Posterior vena cava (tissue), 2 donors: ENCODE measurements at places on chromosomes 2 and 18. TPM values are rescaled to one million over a fixed set of nuclear protein-coding genes. Genes with fewer than 3 reads are reported as not detected.

The VSNL1 gene
- total RNA-seq: not detected

The TDRD15 gene
- not detected for total RNA-seq

The NOL4 gene
- 0.79 TPM for total RNA-seq

The MAP3K19 gene
- total RNA-seq: not detected

The CLEC4F gene
- 0.32 TPM for total RNA-seq

The C2orf92 gene
- total RNA-seq: 7.1 TPM

The IL1RN gene
- total RNA-seq: 3.0 TPM

The ADCYAP1 gene
- total RNA-seq: 0.60 TPM

The SALL3 gene
- total RNA-seq: not detected

The EMILIN1 gene
- 178 TPM for total RNA-seq

The TMEM182 gene
- 3.4 TPM for total RNA-seq

The PAX3 gene
- total RNA-seq: 0.48 TPM

DNA sequence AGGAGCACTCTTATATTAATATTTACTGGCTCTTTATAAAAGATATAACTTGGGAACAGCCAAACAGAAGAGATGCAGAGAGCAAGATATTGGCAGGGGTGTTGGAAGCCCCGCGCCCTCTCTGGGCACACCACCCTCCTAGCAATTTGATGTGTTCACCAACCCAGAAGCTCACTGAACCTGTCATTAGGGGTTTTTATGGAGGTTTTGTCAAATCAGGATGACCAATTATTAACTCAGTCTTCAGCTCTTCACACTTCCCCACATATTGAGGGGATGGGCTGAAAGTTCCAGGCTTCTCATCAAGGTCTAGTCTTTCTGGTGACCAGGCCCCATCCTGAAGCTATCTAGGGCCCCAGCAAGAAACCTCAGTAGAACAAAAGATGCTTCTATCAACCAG, 10.9 kb upstream of the INO80D start:
- DNase-seq: no peak

DNA sequence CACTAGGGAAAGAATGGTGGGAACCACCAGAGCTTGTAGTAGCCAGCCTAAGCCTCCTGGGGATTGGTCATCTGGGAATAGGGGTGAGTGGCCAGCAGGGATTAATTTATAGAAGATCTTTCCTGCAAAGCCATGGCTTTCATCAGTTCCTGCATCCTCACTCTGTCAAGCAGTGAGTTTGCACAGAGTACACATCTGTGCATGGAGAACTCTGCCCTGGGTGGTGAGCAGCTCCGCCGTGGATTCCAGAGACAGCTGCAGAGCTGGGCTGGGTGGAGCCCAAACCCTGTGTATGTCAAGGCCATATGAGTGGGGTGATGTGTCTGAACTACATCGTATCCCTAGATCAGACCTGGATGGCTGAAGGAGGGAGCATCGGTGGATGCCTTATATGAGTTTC, 182.2 kb downstream of the GLI2 start:
- no peak for DNase-seq

DNA sequence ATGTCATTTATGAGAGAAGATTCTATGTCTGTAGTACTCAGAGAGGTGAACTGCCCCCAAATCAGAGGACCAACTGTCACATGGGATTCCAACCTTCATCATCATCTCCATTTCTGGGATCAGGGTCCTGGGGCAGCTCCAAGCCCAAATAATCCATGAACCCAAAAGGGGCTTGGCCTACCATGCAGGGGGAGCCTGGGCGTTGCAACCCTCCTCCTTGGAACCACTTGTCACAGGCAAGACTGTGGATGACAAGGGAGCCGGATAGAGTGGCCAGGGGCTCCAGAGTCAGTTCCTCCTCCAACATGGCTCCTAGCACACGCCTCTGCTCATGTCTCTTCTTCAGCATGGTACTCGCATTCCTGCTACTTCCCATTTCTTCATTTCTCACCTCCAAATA, 7.9 kb downstream of the CTLA4 start:
- DNase-seq: no peak

DNA sequence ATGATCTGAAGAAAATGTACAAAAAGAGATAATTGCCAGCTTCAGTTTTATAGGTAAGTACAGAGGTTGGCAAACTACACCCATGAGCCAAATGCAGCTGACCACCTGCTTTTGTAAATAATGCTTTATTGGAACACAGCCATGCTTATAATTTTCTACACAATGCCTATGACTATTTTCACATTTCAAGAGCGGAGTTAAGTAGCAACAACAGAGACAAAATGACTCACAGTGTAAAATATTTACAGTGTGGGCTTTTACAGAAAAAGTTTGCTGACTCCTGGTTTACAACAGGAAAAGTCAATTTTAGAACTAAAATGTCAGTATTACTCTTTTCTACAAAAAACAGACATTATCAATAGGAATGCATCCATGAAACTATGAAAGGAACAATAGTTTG, 26.0 kb downstream of the CWC22 start:
- DNase-seq: no peak

DNA sequence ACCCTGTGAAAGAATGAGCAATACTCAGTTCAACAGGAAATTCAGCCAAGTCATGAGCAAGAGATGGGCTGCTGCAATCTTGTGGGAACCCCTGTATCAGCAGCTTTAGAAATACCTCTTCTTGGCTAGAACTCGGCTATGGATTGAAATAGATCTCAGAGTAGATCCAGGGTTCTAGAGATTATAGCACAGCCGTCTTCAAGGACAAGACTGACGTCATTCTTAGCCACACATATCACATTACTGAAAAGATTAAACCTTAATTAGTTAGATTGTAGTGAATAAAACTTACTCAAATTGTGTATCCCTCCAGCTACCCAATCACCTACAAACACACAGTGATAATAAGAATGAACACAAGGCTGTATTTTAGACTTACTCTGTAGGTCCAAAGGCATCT, 776.4 kb downstream of the EPHA4 start:
- no peak for DNase-seq

DNA sequence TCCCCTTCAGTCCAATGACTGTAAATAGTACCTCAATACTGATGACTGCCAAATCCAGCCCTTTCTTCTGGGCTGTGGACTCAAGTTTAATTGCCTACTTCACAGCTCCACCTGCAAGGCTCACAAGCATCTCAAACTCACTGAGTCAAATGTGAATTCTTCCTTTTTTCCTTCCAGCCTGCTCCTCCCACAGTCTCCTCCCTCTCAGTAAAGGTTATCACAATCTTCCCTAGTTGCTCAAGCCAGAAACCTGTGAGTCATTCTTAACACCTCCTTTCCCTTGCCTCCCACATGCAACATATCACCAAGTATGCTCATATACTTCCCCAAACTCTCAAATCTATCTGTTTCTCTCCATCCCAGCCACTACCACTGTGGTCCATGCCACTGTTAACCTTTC, 3.7 kb upstream of the MFSD6 start:
- no peak for DNase-seq

GRCh38 chr18:11155034-11155759, 5.8 kb upstream of the PIEZO2 start:
- no peak for DNase-seq

GRCh38 chr18:10475276-10475653, 20.8 kb downstream of the APCDD1 start:
- no peak for DNase-seq

GRCh38 chr18:46334868-46335281, 230.7 kb downstream of the HAUS1 start:
- DNase-seq: no peak

GRCh38 chr2:239880396-239880795, 144.7 kb downstream of the NDUFA10 start:
- peak; percentile 44 for DNase-seq

DNA sequence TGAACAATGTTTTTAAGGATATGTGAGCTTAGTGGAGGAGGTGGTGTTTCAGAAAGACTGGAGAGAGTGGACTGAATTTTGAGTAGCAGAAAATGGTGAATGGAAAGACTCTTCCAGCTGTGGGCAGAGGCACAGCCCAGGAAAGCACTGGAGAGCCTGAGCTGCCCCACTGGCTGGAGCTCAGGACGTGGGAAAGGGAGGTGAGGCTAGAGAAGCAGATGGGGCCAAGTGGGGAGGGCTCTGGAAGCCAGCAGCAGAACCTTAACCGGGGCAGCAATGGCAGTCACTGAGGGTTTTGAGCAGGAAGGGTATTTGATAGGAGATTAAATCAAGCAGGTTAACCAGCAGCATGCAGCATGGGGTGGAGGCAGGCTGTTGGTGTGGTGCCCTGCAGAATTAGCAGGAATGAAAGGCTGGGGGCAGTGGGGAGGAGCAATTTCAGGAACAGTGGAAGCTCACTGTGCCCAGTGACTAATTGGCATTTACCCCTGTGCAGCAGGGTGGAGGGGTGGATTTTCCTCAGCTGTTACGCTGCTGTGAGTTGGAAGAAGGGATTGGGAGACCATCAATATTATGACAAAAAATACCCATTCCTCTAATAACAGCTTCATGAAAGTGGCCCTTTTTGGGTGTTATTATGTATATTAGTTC, 136.2 kb downstream of the CERS6 start:
- no peak for DNase-seq
